Right hindlimb (tissue), 1 donor: ENCODE measurements at places on chromosomes 4 and X.

- DNase-seq: no peak
These were observed 17.0 kb upstream of the NELFA start for GRCh38 chr4:2025817-2026216.

- DNase-seq: no peak
These were observed 52.3 kb upstream of the TNIP3 start for GRCh38 chr4:121216461-121216860.

DNA sequence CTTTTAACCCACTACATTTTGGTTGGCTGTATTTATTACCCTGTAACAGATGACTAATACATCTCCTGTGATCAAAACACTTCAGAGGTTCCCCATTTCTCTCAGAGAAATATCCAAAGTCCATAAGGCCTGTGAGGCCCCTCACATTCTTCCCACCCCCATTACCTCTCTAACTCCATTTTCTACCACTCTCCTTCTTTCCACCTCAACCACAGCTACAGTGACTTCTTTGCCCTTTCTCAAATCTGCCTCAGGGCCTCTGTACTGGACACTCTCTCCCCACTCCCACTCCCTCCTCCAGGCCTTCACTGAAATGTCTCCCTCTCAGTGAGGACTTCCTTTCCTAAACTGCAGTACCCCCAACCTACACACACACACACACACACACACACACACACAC lies 8.4 kb upstream of the TMEM144 start:
- DNase-seq: no peak

GRCh38 chr4:3176367-3177229 lies 72.4 kb upstream of the MSANTD1 start:
- DNase-seq: no peak

DNA sequence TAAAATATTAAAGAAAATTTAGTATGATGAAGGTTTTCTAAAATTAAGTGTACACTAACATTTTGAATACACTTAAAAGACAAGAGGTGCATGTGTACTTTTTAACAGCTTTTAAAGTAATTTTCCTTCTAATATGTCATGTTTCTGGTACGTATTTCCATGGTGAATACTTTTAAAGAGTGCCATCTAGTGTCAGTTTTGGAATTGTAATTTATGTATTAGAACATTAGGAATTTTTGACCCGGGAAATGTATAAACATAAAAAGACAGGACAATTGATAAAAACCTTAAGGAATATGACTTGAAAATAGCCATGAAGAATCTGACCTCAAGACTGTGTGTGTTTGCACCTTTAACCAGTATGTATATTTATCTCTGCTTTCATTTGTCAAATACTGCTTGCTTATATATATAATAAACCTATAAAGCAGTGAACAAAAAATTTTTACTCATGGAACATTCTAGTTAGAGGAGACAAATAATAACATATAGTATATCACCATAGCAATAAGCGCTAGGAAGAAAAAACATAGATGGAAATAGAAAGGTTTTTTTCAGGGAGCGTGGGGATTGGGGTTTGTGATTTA lies 7.2 kb downstream of the GSTCD start:
- DNase-seq: no peak

- DNase-seq: no peak
These were observed 187.7 kb downstream of the DCTD start for GRCh38 chr4:182729516-182729915.

DNA sequence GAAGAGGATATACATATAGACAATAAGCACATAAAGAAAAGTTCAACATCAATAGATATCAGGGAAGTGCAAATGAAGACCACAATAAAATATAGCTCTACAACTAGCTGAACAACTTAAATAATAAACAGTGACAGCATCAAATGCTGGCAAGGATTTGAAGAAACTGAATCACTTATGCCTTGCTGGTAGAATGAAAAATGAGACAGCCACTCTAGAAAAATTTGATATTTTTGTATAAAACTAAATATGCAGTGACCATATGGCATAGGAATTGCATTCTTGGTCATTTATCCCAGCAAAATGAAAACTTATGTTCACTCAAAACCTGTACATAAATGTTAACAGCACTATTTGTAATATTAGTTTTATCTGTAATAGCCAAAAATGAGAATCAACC lies 1102.0 kb downstream of the C4orf33 start:
- no peak for DNase-seq

GRCh38 chrX:9738151-9738550 lies 27.5 kb downstream of the GPR143 start:
- no peak for DNase-seq

DNA sequence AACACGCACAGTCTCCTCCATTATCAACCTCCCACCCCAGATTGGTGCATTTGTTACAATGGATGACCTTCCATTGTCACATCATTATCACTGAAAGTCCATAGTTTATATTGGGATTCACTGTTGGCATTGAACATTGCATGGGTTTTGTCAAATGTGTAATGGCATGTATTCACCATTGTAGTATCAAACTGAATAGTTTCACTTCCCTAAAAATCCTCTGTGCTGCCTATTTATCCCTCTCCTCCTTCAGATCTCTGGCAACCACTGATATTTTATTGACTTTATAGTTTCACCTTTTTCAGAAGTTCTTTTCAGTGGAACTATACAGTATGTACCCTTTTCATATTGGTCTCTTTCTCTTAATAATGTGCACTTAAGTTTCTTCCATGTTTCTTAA lies 1565.4 kb downstream of the PCDH18 start:
- no peak for DNase-seq

GRCh38 chr4:17188125-17188524 lies 289.7 kb upstream of the LDB2 start:
- DNase-seq: peak; percentile 46

- DNase-seq: no peak
These were observed 12.4 kb downstream of the RAI2 start for GRCh38 chrX:17848545-17849265.

- peak; percentile 69 for DNase-seq
These were observed at the start of gene CHST7 for GRCh38 chrX:46573331-46573891. Gene CHST7 (plus strand): TSS chrX:46573765. CDS start chrX:46573932, 167 bp downstream.

- DNase-seq: no peak
These were observed 735.1 kb upstream of the DIAPH2 start for GRCh38 chrX:95949588-95949987.
